Effector memory CD4-positive, alpha-beta T cell (primary cell): ENCODE measurements at places on chromosomes 5 and 9.

DNA sequence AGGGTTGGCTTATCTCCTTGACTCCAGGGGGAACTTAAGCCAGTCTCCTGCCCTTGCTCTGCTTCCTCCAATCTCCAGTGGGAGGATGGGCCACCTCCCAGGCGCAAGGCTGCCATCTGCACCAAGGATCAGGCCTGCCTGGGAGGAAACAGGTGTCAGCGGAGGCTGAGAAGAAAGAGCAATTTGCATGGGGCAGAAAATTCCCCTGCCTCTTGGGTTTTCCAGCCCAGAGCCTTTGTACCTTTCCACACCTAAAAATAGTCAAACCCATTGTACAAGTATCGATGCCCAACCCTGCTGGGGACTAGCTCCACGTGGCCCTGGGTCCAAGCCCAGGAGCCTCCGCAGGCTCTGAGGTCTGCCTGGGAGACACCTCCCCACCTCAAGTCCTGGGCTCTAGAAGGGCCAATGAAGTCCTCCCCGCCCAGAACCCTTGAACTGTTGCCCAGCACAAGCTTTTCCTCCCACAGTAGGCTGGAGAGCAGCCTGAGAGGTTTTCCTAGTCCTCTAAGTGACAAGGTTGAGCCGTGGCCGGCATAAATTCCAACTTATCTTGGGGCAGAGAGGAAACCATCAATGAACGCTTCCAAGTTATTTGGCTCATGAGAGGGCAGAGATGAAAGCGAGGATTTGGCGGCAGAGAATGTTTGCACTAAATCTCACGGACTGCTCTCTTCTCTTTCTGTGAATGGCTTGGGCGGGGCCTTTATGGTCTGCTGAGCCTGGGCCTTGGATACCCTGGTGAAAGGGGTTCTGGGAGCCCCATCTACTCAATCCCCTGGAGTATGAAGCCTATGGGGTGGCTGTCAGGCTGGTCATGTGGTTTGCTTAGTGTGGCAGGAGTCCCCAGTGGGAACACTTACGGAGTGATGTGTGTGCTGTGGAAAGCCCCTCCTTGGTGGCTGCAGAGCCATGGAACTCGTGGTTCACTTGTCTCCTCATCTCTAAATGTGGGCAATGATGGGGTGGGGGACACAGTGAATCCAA lies 15.6 kb downstream of the JADE2 start:
- peak overlapping the region; percentile 22 for H3K27ac ChIP-seq
- peaks cover 47% of the 10 kb centered on the region for H3K36me3 ChIP-seq
- H3K4me3 ChIP-seq: no peak overlapping the region

DNA sequence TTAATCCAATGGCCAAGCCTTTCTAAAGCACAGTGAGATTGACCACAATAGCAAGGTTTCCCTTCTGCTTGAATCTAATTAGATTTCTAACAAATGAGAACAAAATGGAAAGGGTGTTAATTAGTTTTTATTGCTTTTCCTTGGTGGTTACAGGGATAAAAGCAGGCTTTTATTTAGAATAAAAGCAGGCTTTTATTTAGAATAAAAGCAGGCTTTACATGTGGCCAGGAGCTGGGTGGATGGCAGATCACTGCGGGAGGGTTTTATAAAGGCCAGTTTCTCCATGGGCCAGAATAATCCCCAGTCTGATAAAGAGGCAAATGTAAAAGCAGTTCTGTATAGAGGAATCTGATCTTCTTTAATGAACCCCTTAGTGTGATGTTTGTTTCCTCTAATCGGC lies 470.2 kb downstream of the TMEM232 start:
- DNase-seq: no peak
- no peaks in the 10 kb centered on the region for H3K27me3 ChIP-seq
- no peak overlapping the region for H3K27ac ChIP-seq
- no peak overlapping the region for H3K4me3 ChIP-seq

- no peak overlapping the region for H3K4me3 ChIP-seq
- H3K27ac ChIP-seq: no peak overlapping the region
- DNase-seq: no peak
- no peaks in the 10 kb centered on the region for H3K27me3 ChIP-seq
Observed at GRCh38 chr5:127196042-127196441, 94.6 kb upstream of the MEGF10 start.

DNA sequence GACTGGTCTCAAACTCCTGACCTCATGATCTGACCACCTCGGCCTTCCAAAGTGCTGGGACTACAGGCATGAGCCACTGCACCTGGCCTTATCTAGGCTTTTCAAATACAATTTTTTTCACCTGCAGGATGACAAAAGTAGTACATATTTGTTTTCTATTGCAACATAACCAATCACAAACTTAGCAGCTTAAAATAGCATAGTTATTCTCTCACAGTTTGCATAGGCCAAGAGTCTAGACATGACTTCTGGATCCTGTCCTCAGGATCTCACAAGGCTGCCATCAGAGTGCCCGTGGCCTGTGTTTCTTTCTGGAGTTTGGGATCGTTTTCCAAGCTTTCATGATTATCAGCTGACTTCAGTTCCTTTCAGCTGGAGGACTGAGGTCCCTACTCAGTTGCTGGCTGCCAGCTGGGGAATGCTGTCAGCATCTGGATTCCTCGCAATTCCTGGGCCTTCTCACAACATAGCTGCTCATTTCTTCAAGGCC lies 348.9 kb downstream of the ARHGEF28 start:
- no peak overlapping the region for H3K27ac ChIP-seq
- no peaks in the 10 kb centered on the region for H3K4me1 ChIP-seq
- H3K27me3 ChIP-seq: no peaks in the 10 kb centered on the region
- no peak overlapping the region for H3K4me3 ChIP-seq
- no peaks in the 10 kb centered on the region for H3K36me3 ChIP-seq

GRCh38 chr9:95750725-95751519 lies 124.6 kb upstream of the ERCC6L2 start:
- H3K4me3 ChIP-seq: no peak overlapping the region
- H3K36me3 ChIP-seq: no peaks in the 10 kb centered on the region
- H3K4me1 ChIP-seq: peaks cover 17% of the 10 kb centered on the region

GRCh38 chr5:107917983-107918382 lies 247.2 kb upstream of the EFNA5 start:
- H3K36me3 ChIP-seq: no peaks in the 10 kb centered on the region
- DNase-seq: no peak
- no peak overlapping the region for H3K4me3 ChIP-seq
- no peak overlapping the region for H3K27ac ChIP-seq
- H3K27me3 ChIP-seq: no peaks in the 10 kb centered on the region
- H3K4me1 ChIP-seq: no peaks in the 10 kb centered on the region

- no peak for DNase-seq
- H3K4me3 ChIP-seq: no peak overlapping the region
- H3K36me3 ChIP-seq: no peaks in the 10 kb centered on the region
- no peaks in the 10 kb centered on the region for H3K4me1 ChIP-seq
Observed at GRCh38 chr5:168153263-168153875, 138.1 kb upstream of the WWC1 start.

GRCh38 chr5:41252036-41252435 lies 38.7 kb upstream of the C6 start:
- no peaks in the 10 kb centered on the region for H3K4me1 ChIP-seq
- H3K36me3 ChIP-seq: no peaks in the 10 kb centered on the region
- no peak overlapping the region for H3K27ac ChIP-seq
- no peaks in the 10 kb centered on the region for H3K27me3 ChIP-seq

GRCh38 chr5:98810206-98810605 lies 36.7 kb downstream of the RGMB start:
- no peaks in the 10 kb centered on the region for H3K4me1 ChIP-seq
- no peak overlapping the region for H3K4me3 ChIP-seq
- H3K27ac ChIP-seq: no peak overlapping the region

GRCh38 chr5:38413696-38414095 lies 142.8 kb downstream of the LIFR start:
- no peaks in the 10 kb centered on the region for H3K4me1 ChIP-seq
- no peak overlapping the region for H3K27ac ChIP-seq
- no peak for DNase-seq
- H3K36me3 ChIP-seq: no peaks in the 10 kb centered on the region

- H3K27ac ChIP-seq: no peak overlapping the region
- H3K4me3 ChIP-seq: no peak overlapping the region
- H3K4me1 ChIP-seq: no peaks in the 10 kb centered on the region
- H3K36me3 ChIP-seq: peaks cover 35% of the 10 kb centered on the region
- DNase-seq: no peak
- no peaks in the 10 kb centered on the region for H3K27me3 ChIP-seq
Observed at GRCh38 chr5:96733771-96734500, 71.8 kb downstream of the CAST start.

GRCh38 chr5:10445352-10445751 lies 3.7 kb downstream of the ROPN1L start:
- no peak for DNase-seq
- peaks cover 50% of the 10 kb centered on the region for H3K4me1 ChIP-seq
- no peaks in the 10 kb centered on the region for H3K27me3 ChIP-seq
- no peak overlapping the region for H3K4me3 ChIP-seq
- no peak overlapping the region for H3K27ac ChIP-seq
- no peaks in the 10 kb centered on the region for H3K36me3 ChIP-seq

- no peaks in the 10 kb centered on the region for H3K4me1 ChIP-seq
- no peak overlapping the region for H3K4me3 ChIP-seq
- H3K36me3 ChIP-seq: peaks cover 37% of the 10 kb centered on the region
- no peak overlapping the region for H3K27ac ChIP-seq
- no peak for DNase-seq
- H3K27me3 ChIP-seq: no peaks in the 10 kb centered on the region
Observed at GRCh38 chr9:132597073-132597775, 14.8 kb downstream of the BARHL1 start.

DNA sequence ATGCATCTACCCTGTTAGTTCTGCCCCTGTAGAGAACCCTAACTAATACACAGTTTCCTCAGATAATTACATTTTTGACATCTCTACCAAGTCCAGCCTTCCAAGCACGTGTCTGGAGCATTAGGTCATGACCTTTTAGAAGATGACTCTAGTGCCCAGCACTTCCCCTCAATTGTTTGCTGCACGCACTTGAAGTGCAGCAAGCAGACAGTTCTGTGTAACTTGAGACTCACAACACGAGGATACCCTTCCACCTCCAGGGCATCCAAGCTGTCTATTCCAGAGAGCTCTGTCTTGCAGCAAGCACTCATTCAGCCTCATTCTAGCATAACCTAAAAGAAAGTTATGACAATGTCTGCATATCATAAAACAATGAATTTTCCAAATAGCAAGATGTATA lies 1410.5 kb upstream of the CDH18 start:
- H3K4me1 ChIP-seq: no peaks in the 10 kb centered on the region
- no peak overlapping the region for H3K4me3 ChIP-seq
- no peak for DNase-seq
- H3K27ac ChIP-seq: no peak overlapping the region
- H3K27me3 ChIP-seq: no peaks in the 10 kb centered on the region
- no peaks in the 10 kb centered on the region for H3K36me3 ChIP-seq

DNA sequence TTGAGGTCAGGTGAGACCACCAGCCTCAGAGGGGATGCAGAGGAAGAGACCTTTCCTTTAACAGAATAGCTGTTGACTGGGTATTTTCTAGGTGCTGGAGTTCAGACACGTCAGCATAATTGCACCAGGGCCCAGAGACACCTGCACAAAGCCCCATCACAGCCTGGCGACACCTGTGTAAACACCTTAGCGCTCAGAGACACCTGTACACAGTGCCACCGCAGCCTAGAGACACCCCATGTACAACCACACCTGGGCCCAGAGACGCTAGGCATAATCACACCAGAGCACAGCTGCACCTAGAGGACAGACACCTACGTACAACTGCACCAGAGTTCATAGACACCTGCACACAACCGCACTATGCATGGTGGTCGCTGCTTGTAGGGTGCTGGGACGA lies 1.0 kb downstream of the TRIP13 start:
- H3K4me1 ChIP-seq: peaks cover 20% of the 10 kb centered on the region
- H3K36me3 ChIP-seq: peaks cover 12% of the 10 kb centered on the region
- no peak overlapping the region for H3K27ac ChIP-seq
- H3K4me3 ChIP-seq: no peak overlapping the region

- no peaks in the 10 kb centered on the region for H3K4me1 ChIP-seq
- H3K4me3 ChIP-seq: no peak overlapping the region
- no peaks in the 10 kb centered on the region for H3K27me3 ChIP-seq
- no peaks in the 10 kb centered on the region for H3K36me3 ChIP-seq
- DNase-seq: no peak
Observed at GRCh38 chr9:14525856-14526255, 167.4 kb downstream of the ZDHHC21 start.

GRCh38 chr9:20041697-20042081 lies 252.9 kb upstream of the SLC24A2 start:
- DNase-seq: no peak
- H3K27ac ChIP-seq: no peak overlapping the region
- H3K4me1 ChIP-seq: no peaks in the 10 kb centered on the region
- no peak overlapping the region for H3K4me3 ChIP-seq
- no peaks in the 10 kb centered on the region for H3K36me3 ChIP-seq

DNA sequence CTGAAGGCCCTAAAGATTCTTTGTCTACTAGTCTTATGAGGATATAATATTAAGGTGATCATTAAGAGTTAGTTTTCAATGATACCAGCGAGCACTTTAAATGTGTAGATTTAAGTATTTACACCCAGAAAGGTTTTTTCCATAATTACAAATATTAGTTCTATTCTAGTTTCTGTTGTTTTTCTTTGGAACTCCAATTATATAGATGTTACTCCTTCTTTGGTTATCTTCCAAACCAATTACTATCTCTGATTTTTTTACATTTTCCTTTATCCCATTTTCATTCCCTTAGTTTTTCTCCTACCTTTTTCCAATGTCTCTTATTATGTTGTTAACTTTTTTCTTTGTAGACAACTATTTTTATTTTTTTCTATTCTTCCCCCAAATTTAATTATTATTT lies 355.1 kb downstream of the KCNN2 start:
- H3K27ac ChIP-seq: no peak overlapping the region
- H3K4me1 ChIP-seq: no peaks in the 10 kb centered on the region
- DNase-seq: no peak
- no peaks in the 10 kb centered on the region for H3K27me3 ChIP-seq

DNA sequence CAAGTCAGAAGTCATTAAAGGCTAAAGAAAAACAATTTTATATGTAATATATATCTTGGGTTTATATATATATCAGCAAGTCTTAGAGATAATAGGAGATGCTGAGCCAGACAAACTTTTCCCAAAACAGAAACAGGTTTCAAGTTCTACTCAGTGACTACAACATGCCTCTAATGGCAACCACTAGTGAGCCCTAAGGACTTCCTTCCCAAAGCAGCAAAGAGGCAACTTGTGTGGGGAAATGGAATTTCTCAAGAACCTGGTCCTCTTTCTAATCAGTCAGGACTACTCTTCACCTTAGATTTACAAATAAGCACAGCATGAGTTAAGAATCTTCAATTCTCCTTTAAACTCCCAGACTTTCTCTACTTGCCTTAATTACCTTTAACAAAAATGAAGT lies 17.6 kb downstream of the RNF38 start:
- no peaks in the 10 kb centered on the region for H3K27me3 ChIP-seq
- peaks cover 4% of the 10 kb centered on the region for H3K4me1 ChIP-seq
- no peak overlapping the region for H3K4me3 ChIP-seq

- DNase-seq: peak; percentile 21
- no peaks in the 10 kb centered on the region for H3K27me3 ChIP-seq
Observed at GRCh38 chr9:136339173-136339957, 12.0 kb downstream of the GPSM1 start.

GRCh38 chr9:77830618-77831285 lies 182.6 kb upstream of the GNA14 start:
- H3K27me3 ChIP-seq: no peaks in the 10 kb centered on the region
- DNase-seq: no peak
- no peak overlapping the region for H3K4me3 ChIP-seq
- H3K36me3 ChIP-seq: no peaks in the 10 kb centered on the region
